CD4-positive, CD25-positive, alpha-beta regulatory T cell (primary cell): ENCODE measurements at places on chromosomes 12 and 14. TPM values are rescaled to one million over a fixed set of nuclear protein-coding genes. Genes with fewer than 3 reads are reported as not detected.

DNA sequence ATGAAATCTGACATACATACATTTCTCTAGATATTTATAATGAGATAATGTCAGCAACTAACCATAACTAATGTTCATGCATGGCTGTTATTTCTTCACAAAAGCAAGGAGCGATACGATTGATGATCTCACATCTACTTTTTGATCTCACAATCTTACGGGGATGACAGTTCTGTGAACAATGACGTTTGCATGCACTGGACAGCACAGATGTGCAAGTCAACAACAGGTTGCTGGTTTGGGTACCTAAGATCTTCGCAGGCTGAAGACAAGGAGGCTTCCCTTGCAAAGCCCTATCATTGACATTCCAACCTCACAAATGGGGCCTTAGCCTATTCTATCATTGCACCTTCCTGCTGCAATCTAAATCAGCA is 53.6 kb downstream of the C12orf42 start:
- DNase-seq = peak; percentile 5

DNA sequence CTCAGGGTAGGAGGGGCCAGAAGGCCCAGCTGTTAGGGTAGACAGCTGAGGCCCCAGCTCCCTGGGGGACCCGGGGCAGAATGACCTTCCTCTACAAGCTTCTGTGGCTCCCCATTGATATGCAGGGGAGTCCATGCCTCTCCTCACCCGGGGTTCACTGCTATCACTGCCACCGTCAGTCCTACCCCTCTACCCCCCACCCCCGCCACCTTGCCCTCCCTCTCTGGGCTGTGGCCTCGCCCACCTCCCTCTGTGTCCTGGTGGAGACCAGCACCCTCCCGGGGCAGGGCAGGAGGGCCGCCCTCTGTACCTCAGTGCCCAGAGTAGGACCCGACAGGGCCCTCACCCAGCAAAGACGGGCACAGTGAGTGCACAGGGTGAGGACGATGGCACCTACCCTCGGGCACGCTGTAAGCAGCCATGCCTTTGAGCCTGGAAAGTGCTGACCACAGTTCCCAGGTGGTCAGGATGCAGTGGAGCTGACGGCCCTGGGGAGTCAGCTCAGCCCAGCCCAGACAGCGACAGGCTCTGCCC is 88.4 kb upstream of the SFSWAP start:
- no peak for DNase-seq

GRCh38 chr12:94151582-94151981 is 3.2 kb downstream of the PLXNC1 start:
- no peak for DNase-seq

GRCh38 chr12:133204264-133204603 is 22.9 kb downstream of the ZNF268 start:
- DNase-seq = no peak

CIROP gene
- polyA plus RNA-seq = not detected

DPY19L2 gene
- polyA plus RNA-seq = 0.80 TPM

HOXC4 gene
- not detected for polyA plus RNA-seq

DNA sequence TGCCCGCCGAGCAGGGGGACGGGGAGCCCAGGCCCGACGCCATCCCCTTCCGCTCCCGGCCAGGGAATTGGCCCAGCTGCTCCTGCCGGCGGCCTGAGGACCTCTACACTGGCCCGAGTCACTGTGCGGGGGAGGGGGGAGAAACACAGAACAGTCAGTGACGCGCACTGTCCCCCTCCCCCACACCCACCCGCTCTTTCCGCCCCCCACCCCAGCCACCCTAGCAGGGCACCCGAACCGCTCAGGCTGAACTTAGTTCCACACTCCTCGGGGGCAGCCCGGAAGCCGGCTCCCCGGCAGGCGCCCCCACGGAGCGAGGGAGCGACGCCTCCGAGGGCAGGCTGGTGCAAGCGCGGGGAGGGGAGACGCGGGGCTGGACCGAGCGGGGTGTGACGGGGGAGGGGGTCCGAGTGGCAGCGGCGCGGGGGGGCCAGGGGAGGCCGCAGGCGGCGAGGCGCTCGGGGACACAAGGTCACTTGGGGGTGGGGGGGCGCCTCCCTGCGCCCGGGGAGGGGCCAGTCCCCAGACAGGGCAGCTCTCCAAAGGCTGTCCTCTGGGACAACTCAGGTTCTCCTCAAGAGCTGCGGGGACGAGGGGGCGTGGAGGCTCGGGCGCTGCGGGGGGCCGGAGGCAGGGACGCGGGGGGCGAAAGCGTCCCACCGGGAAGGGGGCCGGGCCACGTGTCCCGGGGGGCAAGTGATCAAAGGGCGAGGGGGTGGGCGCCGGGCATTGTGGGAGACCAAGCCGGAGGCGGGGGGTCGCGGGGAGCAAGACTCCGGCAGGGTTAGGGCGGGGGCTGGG is 648 bp downstream of the CHD4 start:
- DNase-seq = peak; percentile 70
